Endodermal cell (in vitro differentiated cells): ENCODE measurements at places on chromosomes 6 and 20.

DNA sequence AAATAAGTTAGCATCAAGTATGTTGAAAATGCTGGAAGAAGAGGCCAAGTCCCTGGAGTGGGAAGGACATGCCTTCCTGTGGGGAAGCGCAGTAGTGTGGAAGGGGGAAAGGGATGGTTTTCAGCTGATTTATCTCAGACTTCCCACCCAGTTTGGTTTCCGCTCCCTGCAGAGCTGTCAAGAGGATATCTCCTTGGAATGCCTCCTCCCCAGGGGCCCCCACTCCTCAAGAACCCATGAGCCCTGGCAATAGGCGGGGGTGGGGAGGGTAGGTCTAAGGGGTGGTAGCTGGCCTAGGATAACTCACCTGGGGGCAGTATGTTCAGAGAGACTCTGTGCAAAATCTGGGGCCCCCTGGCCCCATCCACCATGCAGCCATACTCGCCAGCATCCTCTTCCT lies 696 bp downstream of the TREML1 start:
- no peak overlapping the region for H3K27ac ChIP-seq
- DNase-seq, result peak; percentile 75
- H3K4me1 ChIP-seq, result peaks cover 3% of the 10 kb centered on the region
- no peaks in the 10 kb centered on the region for H3K27me3 ChIP-seq
- H3K4me3 ChIP-seq, result no peak overlapping the region

DNA sequence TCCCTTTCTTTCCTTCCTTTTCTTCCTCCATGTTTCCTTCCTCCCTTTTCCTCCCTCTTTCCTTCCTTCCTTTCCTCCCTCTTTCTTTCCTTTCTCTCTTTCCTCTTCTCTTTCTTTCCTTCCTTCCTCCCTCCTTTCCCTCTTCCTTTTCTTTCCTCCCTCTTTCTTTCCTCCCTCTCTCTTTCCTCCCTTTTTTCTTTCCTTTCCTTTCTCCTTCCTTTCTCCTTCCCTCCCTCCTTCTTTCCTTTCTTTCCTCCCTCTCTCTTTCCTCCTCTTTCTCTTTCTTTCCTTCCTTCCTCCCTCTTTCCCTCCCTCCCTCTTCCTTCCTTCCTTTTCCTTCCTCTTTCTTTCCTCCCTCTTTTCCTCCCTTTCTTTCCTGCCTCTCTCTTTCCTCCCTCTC lies 86.3 kb upstream of the FERMT1 start:
- no peak for DNase-seq
- no peak overlapping the region for H3K4me3 ChIP-seq
- no peaks in the 10 kb centered on the region for H3K36me3 ChIP-seq
- H3K27ac ChIP-seq, result no peak overlapping the region
- H3K27me3 ChIP-seq, result peaks cover 5% of the 10 kb centered on the region

GRCh38 chr6:80251321-80251720 lies 144.8 kb downstream of the BCKDHB start:
- peaks cover 3% of the 10 kb centered on the region for H3K4me1 ChIP-seq
- H3K36me3 ChIP-seq, result no peaks in the 10 kb centered on the region
- no peak for DNase-seq
- H3K4me3 ChIP-seq, result no peak overlapping the region

DNA sequence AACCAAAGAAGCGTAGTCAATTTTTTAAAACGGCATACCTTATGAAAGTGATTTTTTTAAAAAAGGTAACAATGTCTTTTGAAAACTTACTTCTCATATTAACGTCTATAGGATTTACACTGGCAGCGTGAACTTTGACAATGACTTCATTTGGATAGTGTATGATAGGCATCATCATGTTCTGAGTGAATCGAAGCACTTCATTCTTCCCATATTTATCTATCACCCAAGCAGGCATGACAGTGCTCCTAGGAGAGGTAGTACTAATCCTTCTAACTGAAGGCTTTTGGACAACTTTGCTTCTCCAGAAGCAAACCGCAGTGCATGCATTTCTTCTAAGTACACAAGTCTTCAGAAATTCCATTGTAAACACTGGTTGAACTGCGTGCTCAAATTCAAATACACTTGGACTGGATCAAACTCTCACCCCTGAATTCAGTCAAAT lies 618 bp downstream of the RTN4IP1 start:
- H3K4me1 ChIP-seq, result peaks cover 5% of the 10 kb centered on the region
- no peaks in the 10 kb centered on the region for H3K27me3 ChIP-seq
- H3K4me3 ChIP-seq, result peak overlapping the region; percentile 91
- DNase-seq, result no peak
- no peak overlapping the region for H3K27ac ChIP-seq

- DNase-seq, result no peak
- H3K4me3 ChIP-seq, result no peak overlapping the region
- no peaks in the 10 kb centered on the region for H3K4me1 ChIP-seq
- no peaks in the 10 kb centered on the region for H3K36me3 ChIP-seq
- H3K27ac ChIP-seq, result no peak overlapping the region
- no peaks in the 10 kb centered on the region for H3K27me3 ChIP-seq
Observed at GRCh38 chr6:35955071-35955470, 34.2 kb upstream of the SRPK1 start.

DNA sequence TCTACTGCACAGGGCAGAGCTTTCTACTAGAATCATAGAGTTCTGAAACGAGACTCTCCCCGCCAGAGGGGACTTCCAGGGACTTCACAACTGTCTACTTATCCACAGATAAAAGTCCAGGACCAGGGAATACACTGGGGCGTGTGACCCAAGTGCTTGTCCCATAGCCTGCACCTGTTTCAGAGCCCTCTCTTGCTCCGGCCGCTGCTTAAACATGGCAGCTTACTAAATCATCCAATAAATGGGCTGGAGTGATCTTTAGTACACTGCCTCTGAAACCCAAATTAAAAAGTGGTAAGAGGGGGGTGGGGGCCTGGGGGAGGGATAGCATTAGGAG lies 8.9 kb upstream of the RAB44 start:
- no peak overlapping the region for H3K4me3 ChIP-seq
- no peaks in the 10 kb centered on the region for H3K4me1 ChIP-seq
- peaks cover 8% of the 10 kb centered on the region for H3K36me3 ChIP-seq
- H3K27ac ChIP-seq, result no peak overlapping the region

DNA sequence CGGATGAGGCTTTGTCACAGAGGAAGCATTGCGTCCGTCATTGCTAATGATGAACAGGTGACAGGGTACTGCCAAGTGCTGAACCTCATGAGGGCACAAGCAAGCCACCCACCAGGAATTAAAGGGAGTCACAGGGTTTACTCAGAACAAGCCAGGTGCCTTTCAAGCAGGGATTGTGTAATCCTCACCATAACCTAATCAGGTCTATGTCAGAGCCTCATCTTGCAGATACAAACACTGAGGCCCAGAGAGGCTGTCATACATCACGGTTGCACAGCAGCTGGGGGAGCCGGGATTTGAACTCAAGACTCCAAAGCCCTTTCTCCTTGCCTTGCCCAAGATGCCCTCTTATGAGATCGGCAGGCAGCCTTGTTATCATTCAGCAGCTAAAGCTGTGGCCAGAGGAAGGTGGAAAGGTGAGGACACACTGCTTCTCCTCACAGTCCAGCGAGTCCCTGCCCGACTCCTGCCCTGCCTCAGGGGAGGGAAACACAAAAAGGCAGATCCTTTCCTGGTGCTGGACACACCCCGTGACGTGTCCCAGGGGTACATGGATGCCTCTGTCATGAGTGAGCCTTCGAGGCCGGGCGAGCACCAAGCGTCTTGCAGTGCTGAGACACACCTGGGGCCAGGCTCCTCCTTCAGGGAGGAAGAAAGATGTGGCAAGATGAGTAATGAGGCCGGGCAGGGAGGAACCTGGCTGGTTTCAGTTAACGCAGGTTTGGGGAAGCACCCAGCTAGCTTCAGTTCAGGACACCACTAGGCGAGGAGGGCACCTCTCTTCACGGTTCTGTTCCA lies 214.9 kb downstream of the LY86 start:
- DNase-seq, result no peak
- no peak overlapping the region for H3K4me3 ChIP-seq
- H3K27ac ChIP-seq, result no peak overlapping the region
- H3K27me3 ChIP-seq, result no peaks in the 10 kb centered on the region
- no peaks in the 10 kb centered on the region for H3K36me3 ChIP-seq
- H3K4me1 ChIP-seq, result peaks cover 3% of the 10 kb centered on the region

DNA sequence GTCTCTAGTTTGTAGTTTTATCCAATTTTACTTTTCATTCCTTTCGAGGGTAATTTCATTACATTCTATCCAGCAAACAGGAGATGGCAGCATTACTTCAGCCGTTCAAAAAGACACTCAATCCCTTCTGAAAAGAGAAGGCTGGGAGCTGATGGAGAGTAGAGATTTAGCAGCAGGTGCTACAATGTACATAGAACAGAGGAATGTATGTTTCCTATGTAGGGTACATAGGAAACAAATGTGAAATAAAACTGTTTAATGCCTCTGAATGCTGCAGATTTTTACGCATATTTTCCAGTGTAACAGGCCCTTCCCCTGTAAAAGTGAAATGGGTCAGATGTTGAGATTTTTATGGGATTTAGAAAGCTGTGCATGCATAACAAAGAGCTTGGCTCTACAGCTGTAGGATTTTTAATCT lies 16.0 kb downstream of the RPS12 start:
- no peak overlapping the region for H3K27ac ChIP-seq
- DNase-seq, result no peak
- no peak overlapping the region for H3K4me3 ChIP-seq
- no peaks in the 10 kb centered on the region for H3K27me3 ChIP-seq

GRCh38 chr6:3221578-3221977 lies 5.9 kb downstream of the TUBB2B start:
- no peaks in the 10 kb centered on the region for H3K4me1 ChIP-seq

GRCh38 chr20:25323496-25324246 lies 67.0 kb downstream of the ABHD12 start:
- no peak overlapping the region for H3K4me3 ChIP-seq
- no peak overlapping the region for H3K27ac ChIP-seq
- no peaks in the 10 kb centered on the region for H3K27me3 ChIP-seq
- DNase-seq, result peak; percentile 40
